NCI-H82 (cell line): ENCODE measurements at places on chromosomes 7 and 10.

DNA sequence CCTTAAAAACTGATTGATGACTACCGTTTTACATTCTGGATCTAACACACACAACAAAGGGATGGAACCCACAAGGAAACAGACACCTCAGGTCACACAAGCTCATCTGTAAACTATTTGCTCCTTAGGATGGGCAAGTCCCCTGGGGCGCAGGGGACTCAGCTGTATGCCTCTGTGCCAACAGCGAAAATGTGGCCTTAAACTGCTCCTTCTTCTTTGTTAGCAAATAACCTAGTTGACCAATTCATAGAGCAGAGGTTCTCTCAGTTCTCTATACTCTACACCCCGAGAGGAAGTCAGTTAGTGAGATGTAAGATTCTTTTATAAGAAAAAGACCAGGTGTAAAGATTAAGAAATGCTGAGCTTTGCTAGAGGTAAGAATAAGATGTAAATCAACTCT lies 181.9 kb upstream of the PRSS58 start:
- DNase-seq, result no peak

DNA sequence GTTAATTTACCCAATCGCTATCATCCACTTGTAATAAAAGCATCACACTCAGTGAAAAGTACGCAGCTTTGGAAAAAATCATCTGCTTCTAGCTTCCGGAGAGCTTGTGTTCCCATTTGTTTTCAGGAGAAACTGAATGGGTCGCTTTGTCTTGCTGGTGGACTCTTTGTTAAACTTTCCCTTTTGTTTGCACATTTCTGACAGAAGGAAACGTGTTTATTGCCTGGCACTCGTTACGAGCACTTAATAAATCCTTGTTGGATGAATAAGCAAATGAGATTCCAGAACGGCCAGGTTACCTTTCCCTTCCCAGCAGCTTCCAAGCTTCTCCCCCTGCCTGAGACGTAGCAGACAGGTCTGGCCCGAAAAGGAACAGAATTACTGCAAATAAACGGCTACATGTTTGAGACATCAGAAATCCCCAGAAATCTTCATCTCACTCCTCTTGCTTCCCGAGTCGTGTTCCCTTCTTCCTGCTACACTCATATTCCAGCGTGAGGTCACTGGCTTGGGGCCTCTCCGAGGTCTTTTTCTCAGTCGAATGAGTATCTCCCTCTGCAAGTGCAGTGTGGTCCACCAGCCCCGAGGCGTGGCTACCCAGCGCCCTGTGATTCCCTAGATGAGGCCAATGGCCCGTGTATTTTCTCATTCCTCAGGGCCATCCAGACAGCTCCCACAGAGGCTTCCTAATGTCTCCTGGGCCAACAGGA lies 167.2 kb downstream of the FRMD4A start:
- DNase-seq, result no peak

- DNase-seq, result no peak
Observed at GRCh38 chr7:156725073-156725472, 84.5 kb downstream of the RNF32 start.

- no peak for DNase-seq
Observed at GRCh38 chr10:32149252-32149955, 93.2 kb upstream of the KIF5B start.

DNA sequence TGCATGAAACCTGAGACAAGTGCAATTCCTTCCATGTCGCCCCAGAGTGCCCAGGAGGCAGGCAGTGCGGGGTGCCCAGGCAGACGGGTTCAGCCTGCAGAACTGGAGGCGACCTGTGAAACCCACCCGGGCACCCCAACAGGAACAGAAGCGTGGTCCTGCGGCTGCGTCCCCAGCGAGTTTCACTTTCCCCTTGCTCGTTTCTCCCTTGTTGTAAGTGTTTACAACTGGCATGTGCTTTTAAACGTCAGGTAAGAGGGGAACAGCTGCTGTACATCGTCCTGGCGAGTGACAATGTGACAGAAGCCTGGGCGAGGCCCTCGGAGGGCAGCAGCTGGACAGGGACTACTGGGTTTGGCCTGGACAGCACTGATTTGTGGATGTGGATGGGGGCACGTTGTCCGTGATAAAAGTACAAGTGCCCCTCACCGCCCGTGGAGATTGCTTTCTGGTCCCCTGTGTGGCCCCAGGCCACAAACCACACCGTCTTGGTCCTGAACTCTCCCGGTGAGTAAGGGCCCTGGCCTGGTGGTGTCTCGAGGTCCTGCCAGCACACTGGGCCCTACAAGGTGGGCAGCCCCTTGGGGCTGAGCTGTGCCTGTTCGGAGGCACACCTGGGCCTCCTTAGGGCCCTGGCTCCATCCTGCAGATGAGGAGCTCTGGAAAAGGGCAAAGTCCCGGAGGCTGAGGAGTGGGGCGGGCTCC lies 4.0 kb downstream of the VENTX start:
- no peak for DNase-seq

DNA sequence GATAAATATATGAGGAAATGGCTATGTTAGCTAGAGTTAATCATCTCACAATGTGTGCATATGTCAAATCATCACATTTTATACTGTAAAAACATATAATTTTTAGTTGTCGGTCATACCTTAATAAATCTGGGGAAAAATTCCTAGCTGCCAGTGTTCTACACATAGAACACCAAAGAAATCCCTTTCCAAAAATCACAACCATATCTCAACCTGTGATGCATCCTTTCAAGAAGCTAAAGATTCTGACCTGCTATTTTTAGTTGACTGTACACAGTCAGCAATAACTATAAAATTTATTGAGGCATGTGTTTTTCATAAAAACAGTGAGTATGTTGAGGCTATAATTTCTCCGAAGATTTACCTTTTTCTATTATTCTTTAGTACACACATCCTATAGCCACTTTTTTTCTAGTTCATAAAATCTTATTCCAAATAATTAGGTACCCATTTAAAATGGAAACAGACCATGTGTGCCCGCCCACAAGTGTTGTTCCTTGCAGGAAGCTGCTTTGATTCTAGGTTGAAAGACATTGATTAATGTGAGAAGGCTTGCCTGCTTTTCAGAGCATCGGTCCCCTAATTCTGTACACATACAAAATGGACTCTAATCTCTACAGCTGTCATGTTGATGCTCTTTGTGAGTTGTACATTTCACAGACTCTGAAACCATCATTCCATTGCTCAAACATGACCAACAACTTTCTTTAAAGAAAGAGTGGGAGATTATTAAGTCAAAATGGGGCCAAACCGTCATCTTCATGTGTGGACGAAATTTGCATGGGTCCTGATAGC lies 117.5 kb upstream of the LRRN3 start:
- no peak for DNase-seq

DNA sequence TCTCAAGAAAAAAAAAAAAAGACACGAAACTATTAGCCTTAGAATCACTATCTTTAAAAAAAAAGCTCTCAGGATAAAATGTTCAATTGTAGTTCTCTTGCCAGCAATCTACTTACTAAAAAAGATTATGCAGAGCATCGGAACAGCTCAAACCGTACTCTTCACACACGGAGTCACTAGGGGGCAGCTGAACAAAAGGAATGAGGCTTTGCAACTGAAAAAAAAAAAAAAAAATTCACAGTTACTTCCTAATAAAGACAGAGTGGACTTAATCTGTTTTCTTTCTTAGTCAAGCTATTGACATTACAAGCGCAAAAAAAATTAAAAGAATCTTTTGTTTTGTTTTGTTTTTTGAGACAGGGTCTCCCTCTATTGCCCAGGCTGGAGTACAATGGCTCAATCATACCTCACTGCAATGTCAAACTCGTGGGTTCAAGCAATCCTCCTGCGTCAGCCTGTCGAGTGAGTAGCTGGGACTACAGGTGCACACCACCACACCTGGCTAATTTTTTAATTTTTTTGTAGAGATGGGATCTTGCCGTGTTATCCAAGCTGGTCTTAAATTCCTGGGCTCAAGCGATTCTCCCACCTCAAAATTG lies 11.5 kb downstream of the PMS2 start:
- DNase-seq, result peak; percentile 69

GRCh38 chr10:94282369-94282768 lies 80.4 kb downstream of the NOC3L start:
- no peak for DNase-seq

GRCh38 chr7:66804001-66804400 lies 63.5 kb downstream of the RABGEF1 start:
- no peak for DNase-seq
